ENCODE measurements at places on chromosomes 3 and 15.

DNA sequence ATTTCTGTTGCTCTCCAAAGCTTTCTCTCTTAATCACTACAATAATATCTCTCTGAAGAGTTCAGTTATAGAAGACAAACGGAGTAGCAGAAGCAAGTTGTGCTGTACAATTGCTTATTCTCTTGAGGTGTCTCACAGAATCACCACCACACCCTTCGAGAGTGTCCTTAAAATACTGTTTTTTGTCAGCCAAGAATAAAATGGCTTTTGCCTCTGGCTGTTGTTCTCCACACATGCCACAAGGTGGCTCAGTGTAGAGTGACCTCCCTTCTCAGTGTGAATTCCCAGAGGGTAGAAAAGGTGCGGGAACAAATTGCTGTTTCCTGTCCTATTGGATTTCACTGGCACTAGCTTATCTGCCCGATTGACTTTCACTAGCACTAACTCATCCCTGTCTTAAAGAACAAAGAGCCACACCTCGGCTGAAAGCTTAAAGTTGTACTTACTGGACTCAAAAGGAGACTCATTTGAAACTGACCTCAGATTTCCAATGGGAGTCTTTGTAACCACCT, 134.2 kb upstream of the SATB1 start:
- DNase-seq: peak; percentile 45

DNA sequence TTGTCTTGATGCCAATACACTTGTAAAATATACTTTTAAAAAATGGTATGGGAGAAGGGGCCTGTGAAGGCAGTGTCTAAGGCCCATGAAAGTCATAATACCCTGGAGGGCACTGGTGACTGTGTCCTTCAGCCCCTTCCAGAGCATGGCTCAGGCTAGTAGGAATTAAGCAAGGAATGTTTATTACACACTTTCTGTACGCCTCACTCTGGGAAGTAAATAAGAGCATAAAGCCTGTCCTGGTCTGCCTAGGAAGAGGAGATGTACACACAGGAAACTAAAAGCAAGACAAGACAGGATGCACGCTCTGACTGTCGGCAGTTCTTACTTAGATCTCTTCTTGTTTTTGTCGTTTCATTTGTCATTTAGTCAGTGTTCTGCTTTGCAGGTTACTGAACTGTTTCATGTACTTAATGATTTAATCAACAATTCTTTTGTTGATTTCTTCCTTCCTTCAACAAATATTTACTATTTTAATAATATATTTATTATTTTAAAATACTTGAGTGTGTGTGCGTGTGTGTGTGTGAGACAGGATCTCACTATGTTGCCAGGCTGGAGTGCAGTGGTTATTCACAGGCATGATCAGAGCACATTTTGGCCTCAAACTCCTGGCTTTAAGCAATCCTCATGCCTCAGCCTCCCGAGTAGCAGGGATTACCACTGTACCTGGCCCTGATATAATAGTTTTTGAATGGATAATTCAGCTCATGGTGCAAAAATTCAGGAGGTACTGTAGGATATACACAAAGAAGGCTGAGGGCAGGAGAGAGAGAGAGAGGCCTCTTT, 9.0 kb upstream of the SMAD6 start:
- DNase-seq: no peak

DNA sequence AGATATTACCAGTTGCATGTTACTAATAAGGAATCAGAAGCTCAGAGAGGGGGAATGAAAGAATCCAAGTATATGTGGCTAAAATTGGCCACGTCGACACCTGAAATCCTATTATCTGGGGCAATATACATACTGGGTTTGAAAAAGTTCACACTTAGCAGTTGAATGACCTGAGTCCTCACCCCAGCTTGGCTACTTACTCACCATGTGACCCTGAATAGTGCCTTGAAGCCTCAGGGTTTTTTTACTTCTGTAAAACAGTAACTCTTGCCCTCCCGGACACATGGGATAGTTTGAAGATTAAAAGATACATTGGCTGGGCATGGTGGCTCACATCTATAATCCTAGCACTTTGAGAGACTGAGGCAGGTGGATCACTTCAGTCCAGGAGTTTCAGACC, 342.2 kb upstream of the TPRG1 start:
- DNase-seq: no peak

DNA sequence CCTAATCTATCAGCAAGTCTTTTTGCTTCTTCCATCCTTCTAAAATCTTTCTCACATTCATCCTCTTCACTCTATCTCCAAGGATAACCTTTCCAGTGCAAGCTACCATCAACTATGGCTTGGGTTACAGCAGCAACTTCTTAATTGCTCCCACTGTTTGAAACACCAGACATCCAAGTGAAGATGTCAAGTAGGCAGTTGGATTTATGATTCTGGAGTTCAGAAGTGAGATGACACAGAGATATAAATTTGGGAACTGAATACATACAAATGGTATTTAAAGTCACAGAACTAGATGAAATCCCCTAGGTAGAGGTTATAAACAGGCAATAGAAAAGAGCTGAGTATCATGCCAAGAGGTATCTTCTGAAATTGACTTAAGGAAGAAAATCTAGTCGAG, 3.7 kb downstream of the UBR1 start:
- no peak for DNase-seq

DNA sequence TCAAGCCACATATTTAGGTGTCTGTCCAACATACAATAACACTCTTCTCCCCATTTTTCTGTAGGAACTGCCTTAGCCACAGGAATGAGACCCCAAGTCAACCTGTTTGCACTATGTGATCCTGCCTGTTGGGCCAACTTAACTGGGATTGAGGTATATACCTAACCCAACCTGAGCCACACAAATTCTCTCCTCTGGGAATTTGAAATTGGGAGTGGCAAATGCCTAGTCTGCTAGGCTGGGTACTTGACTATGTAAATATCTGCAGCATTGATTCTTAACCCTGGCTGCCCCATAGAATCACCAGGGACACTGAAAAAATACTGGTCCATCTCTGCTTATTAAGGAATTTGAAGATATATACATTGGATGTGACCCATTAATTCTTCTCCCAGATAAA, 35.2 kb upstream of the TNIK start:
- DNase-seq: no peak

GRCh38 chr3:111746772-111747171, 112.3 kb upstream of the PHLDB2 start:
- no peak for DNase-seq

DNA sequence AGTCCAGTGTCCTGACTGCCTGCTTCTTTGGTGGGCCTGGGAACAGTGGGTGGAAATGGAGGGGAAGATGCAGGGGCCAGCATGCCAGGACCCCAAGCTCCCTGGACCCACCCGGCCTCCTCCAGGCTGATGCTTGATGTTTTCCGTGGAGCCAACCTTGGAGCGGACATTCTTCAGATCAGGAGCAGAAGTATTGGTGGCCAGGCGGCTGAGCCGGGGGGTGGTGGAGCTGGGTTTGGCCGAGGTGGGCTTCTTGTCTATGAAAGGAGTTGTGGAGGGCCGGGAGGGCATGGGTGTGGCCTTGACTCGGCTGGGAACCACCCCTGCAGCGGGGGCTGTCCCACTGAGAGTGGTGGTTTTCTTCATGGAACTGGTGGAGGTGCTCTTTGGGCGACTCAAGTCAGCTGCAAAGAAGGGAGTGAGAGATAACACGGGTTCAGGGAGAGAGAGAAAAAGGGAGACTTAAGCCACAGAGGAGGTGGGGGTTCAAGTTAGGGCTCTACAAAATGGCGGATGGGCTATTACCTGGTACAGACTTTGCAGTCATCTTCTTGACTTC, 67.8 kb downstream of the DHX30 start:
- DNase-seq: no peak

GRCh38 chr3:13014755-13015285, 58.4 kb downstream of the IQSEC1 start:
- no peak for DNase-seq

- no peak for DNase-seq
Measured at GRCh38 chr3:37787153-37787867, 74.4 kb upstream of the CTDSPL start.

GRCh38 chr3:124492824-124493223, 237.4 kb upstream of the UMPS start:
- DNase-seq: peak; percentile 90

GRCh38 chr15:48002767-48003166, 118.0 kb upstream of the SLC24A5 start:
- DNase-seq: no peak

- DNase-seq: no peak
Measured at GRCh38 chr15:101068961-101069653, 149.9 kb downstream of the LRRK1 start.

- no peak for DNase-seq
Measured at GRCh38 chr3:181610973-181611265, 100.8 kb upstream of the SOX2 start.

- no peak for DNase-seq
Measured at GRCh38 chr3:23546181-23546580, 259.6 kb upstream of the UBE2E1 start.

DNA sequence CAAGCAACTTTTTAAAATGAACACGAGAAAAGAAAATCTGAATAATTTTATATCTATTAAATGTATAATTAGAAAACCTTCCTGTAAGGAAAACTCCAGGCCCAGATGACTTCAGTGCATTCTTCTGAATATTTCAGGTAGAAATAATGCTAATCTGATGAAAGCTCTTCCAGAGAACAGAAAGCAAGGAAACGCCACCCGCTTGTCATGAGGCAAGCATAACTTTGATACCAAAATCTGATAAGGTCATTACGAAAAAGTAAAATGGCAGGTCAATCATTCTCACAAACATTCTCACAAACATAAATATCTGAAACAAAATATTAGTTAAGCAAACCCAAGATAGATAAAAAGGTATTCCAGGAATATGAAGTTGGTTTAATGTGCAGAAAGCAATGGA, 60.6 kb upstream of the PCSK6 start:
- DNase-seq: no peak

DNA sequence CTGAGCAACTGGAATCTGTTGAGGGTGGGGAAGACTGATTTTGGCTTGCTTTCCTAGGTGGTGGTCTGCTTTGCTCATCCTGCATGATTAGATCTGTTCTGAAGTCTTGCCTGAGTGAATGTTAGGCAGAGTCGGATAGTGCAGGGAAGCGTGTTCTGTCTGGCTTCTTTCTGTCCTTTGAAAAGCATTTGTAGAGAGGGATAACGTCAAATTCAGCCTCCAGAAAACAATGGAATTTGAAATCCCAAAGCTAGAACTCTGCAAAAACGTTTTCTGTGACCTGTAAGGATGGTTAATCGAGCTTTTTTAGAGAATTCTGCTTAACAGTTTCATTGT, 1.4 kb downstream of the GLCE start:
- DNase-seq: no peak

- DNase-seq: peak; percentile 63
Measured at GRCh38 chr3:65927576-65927975, 111.1 kb downstream of the MAGI1 start.

- peak; percentile 85 for DNase-seq
Measured at GRCh38 chr3:39639344-39640236, 169.8 kb upstream of the MYRIP start.

DNA sequence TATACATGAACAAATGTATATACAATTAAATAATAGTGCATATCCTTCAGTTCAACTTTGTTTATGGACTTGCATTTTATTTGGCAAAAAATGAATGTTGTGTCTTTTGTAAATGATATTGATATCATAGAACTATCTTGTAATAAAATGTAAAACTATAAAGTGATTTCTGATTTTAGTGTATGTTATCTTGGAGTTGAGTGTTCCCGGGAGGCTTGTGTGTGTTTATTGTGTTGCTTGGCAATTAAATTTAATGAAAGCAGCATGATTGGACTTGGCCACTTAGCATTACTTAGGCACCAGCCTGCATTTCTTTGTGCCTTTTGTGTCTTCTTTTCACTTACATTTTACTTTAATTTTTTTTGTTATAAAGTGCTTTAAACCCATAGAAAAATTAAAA, 10.6 kb downstream of the ARHGEF26 start:
- DNase-seq: no peak

GRCh38 chr3:123941121-123941520, 19.9 kb downstream of the CCDC14 start:
- no peak for DNase-seq

- DNase-seq: no peak
Measured at GRCh38 chr3:60536420-60536819, 714.8 kb downstream of the FHIT start.

- DNase-seq: no peak
Measured at GRCh38 chr3:192351441-192351840, 375.9 kb downstream of the FGF12 start.

DNA sequence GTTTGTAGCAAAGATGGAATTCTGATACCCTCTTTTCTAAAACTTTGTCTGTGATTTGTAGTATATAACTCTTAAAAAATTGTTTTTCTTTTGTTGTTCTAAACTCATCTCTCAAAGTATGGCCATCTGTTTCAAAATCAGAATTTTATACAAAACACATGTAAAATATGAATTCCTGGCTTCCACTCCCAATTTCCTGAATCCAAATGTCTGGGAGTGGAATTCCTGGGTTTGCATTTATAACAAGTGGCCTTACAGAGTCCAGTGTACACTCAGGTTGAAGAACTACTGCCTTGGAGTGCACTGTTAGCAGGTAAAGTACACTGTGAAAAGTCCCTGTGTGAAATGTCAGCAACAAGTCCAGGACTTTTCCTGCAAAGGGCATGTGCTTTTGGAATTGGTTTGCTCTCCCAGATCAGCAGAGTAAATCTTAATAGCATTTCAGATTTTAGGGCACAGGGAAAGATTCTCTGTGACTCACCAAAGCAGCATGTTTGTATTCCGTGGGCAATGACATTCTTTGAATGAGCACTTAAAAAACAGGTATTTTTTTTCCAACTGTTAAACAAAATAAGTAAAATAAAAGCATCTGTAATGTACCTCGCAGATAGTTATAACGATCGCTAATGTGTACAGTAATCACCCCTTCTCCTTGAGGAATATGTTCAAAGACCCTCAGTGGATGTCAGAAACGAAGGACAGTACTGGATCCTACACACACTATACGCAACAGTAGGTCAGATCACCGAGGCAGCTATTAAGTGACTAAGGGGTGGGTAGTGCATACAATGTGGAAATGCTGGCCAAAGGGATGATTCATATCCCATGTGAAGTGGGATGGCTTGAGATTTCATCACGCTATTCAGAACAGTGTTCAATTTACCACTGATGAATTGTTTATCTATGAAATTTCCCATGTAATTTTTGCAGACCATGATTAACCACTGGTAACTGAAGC, 2.0 kb upstream of the CLDN16 start:
- peak; percentile 70 for DNase-seq

GRCh38 chr3:141152801-141153678, 78.6 kb upstream of the PXYLP1 start:
- DNase-seq: no peak

DNA sequence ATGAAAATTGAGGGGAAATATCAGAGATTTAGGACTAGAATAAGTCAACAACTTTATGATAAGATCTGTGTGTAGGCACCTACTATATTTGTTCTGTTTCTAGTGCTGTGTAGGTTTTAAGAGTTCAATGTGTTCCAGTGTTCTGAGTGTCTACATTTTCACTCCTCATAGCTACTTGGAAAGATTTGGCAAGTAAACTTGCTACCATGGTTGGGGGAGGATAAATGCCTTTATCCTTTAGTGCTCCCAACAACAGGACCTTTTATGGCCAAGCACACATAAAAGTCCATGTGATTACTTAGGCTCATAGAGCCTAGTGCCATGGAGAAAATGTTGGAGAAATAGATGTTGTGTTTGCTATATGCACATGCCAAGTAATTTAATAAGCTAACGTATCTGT, 64.0 kb downstream of the LYSMD4 start:
- DNase-seq: no peak

Measured in urothelium cell line (cell line).